NAMALWA (cell line): ENCODE measurements at places on chromosomes 4 and X.

GRCh38 chr4:36303426-36304137 lies 22.2 kb downstream of the DTHD1 start:
- DNase-seq: no peak

DNA sequence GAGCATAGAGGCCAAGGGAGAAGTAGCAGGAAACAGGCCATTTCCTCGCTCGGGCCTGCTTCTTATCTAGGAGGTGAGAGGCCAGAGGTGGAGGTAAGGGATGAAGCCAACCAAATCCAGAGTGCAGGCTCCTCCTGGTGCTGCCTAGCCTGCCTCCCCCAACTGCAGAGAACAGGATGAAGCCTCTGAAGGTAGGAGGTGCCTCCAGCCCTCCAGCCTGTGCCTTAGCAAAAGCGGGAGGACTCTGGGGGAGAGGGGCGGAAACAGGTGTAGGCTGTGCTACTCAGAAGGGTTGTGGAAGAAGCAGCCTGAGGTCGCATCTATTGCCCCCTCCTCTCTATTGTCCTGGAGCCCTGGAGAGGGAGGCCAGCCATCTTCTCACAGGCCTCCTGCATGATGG lies 2.9 kb upstream of the MTM1 start:
- DNase-seq: no peak

- DNase-seq: no peak
Observed at GRCh38 chr4:119210775-119211174, 1.7 kb upstream of the USP53 start.

DNA sequence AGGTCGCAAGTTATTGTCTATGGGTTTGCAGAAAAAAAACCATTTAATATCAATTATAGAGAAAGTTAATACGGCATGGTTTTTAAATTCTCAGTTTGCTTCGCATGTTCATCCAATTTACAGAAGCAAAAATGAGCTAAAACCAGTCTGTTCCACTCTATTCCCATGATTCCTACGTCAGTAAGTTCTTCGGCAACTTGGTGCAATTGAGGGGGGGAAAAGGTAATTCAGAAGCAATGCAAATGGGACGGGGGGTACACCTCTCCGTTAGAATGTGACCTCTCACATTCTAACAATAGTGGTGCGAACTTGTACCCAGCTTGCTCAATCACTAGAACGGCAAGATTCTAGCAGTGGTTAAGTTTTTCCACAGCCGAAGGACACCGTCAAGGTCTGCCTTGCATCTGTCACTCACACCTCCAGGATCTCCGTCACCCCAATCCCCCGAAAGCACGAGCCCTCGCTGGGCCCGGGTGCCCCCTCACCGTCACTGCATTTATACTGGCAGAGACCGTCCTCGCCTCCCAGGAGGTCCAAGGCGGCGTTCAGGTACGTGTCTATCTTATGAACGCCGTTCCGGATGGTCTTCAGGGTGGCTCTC lies 653 bp downstream of the PLA2G12A start:
- DNase-seq: peak; percentile 59

DNA sequence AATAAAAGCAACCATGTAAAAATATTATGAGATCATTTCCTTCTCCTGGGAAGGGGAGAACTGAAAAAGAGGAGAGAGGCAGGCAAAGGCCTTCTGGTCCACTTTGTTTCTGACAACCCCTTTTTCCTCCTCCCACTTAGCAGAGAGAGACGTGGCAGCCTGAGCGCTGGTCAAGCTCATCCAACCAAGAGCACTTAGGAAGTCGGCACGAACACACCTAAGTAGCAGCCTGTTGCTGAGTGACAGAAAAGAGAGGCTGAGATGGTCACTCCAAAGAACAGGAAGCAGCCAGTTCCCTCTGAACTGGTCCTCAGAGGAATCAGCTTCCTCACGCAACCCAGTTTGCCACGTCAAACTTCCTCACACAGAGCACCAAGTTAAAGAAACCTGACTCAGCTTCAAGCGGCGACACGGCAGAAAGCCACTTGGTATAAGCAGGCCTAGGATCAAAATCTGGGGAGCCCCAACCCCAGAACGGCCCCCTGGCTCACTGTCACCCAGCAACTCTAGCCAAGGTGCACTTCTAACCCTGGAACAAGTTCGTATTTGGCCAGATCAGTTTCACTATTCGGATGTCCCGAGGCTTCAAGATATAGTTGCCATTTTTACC lies 861 bp downstream of the SEC24D start:
- DNase-seq: peak; percentile 80

DNA sequence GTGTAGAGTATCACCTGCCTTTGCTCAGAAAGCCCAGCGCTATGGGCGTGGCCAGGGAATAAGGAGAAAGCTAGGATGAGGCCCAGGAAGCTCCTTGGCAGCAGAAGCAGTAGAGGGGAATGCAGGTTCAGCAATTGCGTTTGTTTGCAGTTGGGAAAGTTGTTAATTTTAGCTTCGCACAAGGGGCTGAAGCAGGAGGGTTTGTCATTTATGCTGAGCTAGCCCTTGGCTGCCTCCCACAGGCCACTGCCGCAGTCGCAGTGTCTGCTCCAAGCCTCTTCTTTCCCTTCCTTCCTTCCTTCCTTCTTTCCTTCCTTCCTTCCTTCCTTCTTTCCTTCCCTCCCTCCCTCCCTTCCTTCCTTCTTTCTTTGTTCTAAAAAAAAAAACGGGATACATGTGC lies 21.5 kb downstream of the FRMPD3 start:
- DNase-seq: no peak

DNA sequence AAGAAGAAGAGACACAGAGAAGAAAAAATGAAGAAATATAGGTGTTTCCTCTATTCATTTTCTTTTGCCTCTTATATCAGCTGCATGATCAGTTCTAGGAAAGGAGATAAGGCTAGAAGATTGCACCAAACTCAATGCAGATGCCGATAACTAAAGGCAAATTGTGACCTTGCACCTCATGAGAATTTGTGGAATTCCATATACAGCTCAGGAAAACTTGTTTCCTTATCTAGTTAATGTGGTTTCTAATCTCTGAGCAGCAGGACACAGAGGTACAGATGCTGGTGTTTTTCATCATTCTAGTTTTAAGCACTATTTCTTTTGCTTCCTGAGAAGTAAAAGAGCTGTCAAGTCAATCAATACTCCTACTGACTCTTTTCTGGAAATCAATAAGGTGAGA lies 104.6 kb upstream of the NWD2 start:
- no peak for DNase-seq

- DNase-seq: no peak
Observed at GRCh38 chr4:182189103-182189878, 53.9 kb upstream of the TENM3 start.

DNA sequence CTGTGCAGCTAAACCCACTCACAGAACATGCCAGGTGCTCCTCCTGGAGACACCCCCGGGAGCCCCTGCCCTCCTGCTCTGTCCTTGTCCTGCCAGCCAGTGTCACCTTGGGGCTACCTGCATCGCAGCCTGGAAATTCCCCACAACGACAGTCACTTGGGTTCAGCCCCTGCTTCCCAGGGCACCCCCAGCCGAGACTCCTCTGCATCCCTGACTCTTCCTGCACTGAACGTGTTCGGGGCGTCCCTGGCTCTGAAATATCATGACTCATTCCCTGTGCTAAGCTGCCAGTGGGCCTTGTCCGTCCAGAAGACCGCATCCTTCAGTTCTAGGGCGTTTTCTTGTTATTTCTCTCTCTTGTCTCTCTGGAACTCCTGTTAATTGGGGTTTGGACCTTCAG lies 5.8 kb downstream of the CFAP99 start:
- no peak for DNase-seq

DNA sequence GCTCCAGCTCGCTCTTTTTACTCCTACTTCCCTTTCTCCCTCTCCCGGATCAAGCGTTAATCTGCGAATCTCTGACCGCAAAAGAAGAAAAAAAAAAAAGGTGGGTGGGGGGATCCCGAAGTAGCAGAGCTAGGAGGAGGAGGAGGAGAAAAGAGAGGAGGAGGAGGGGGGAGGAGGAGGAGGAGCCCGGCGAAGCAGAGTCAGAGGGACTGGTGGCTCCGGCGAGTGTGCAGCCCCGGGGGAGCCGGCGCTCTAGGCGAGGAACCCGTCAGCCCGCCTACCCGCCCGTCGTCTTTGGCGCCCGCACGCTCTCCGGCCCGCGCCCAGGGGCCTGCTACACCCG lies at the start of gene NHSL2:
Gene NHSL2, plus strand, starts transcription at position 203 of the 343 bp plus-strand sequence.
- DNase-seq: no peak

DNA sequence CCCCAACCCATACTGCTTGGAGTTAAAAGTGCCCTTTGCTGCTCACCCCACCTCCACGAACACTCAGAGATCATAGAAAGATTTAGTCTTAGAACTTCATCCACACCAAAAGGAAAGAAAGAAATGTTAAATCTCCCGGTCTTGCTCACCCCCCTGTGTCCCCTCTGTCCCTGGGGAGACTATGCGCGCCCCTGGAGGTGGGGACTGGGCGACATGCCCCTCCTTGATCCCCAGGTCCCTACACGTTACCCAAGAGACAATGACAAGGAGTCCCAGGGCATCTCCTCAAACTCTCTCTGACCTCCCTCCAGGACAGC lies 620 bp downstream of the ITM2A start:
- no peak for DNase-seq

DNA sequence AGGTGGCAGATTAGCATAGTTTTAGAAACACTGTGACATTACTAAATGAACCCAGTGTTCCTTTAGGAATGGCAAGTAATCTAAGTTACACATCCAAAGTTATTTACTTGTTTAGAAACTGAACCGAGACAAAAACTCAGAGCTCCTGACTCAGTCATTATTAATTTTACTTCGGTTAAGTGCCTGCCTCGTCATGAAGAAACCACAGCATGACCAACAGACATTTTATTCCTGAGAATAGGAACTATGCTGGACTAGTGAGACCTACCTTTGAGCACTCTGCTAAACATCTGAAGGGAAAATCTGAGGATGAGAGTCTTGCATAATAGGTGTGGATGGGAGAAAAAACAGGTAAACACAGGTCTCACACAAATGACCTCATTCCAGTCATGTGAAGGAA lies 2.5 kb downstream of the BEX1 start:
- DNase-seq: no peak

DNA sequence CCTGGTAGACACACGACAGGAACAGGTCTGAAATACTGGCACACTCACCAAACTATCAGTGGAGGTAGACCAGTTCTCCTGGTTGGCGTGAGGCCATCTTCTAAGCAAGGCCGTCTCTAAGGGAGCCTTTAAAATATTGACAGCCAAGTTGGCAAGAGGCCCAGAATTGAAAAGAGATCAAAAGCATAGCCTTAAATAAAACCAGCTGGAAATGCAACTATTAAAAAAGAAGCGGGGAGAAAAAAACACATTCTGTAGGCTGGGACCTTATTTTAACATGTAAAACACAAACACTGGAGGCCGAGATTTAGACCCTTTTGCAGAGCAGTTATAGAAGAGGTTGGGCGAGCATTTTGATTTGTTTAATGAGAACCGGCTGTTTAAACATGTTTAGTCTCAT lies 233.0 kb upstream of the CLNK start:
- DNase-seq: no peak

DNA sequence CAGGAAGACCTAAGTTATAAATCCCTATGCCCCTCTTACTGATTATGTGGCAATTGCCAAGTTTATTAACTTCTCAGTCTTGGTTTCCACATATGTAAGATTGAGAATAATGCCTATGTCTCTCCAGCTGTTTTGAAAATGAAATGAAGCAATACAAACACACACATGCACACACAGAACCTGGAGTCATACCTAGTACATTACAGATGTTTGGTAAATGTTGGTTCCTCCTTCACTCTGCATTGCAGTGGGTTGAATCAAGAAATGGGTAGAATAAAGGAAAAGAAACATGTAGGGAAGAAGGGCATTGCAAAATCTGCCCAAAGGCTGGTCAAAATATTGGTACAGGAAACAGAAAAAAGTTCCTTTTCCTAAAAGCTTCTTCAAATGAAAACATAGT lies 309.9 kb upstream of the EMCN start:
- DNase-seq: no peak

DNA sequence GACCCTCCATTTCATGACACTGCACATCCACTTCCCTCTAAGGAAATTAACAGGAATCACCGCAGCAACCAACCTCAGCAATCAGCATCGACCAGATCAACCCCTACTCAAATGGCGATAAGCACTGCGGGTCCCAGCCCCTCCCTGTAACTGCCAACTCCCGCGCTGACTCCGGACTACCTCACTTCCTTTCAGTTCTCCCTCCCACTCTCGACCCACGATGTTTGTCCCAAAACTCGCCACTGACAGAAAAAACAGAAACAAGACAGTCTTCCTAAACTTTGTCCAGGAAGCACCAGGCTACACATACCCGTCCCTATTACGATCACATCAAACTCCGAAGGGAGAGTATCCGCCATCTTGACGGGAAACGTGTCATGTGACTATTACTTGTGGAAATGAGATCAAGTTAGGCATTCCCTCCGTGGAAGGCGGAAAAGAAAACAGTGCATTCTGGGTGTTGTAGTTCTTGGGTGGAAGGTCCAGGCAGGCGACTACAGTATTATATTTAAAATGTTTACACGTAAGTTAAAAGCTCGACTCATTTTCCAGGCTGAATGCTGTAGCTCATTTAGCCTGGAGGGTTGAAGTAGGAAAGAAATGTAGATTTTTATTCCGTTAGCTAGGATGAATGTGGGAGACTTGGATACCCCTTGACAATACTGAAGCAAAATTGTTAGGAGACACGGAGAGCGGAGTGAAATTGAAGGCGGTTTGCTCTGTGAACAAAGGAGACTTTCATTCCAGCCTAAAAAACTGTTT lies at the start of gene CHM:
Gene CHM, minus strand, starts transcription at position 385 of the 762 bp plus-strand sequence. Its CDS starts 26 bp downstream, at position 359.
- peak; percentile 89 for DNase-seq

GRCh38 chr4:11624370-11624769 lies 195.7 kb upstream of the HS3ST1 start:
- no peak for DNase-seq

DNA sequence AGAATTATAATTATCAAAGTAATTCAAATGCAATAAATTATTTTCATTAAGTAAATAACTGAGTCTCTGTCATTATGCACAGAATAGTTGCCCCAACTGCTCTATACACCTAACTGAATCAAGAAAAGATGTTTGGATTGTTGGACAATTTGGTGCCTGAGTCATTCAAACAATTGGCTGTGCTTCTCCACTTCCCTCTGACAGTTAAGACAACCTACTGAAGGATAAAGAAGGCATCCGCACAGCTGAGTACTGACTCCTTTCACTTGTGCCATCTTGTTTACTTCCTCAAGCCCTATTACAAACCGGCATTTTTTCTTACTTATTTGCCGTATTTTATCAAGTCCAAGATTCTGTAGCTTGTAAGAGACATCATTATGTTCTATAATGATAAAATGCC lies 110.6 kb upstream of the C1QTNF7 start:
- DNase-seq: no peak
